Lung (tissue), 17 donors: ENCODE measurements at places on chromosomes 11 and 22. TPM values are rescaled to one million over a fixed set of nuclear protein-coding genes. Genes with fewer than 3 reads are reported as not detected.

DNA sequence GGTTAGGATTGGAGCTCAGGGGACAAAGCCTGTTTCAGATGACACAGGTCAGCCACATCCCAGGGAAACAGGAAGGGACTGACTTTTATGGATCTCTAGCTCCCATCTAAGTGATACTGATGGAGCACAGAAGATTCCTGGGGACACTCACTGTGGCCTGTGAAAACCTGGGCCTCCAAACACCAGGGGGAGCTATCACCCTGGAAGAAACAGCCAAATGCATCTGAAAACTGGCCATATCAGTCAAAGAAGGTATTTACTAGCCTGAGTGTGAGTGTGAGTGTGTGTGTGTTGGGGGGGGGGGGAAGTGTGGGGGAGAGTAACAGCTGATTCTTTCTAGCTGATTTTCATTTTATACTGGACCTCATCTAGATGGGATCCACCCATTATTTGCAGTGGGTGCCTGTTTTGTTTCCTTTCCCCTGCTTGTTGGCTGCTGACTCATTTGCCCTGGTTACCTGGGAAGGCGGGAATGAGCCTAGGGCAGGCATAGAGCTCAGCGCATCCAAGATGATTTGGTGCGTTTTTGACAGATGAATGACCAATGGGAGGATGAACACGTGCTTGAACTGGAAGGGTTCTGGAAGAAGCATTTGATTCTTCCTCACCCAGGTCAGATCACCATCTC, 284.0 kb downstream of the KIRREL3 start:
- H3K4me3 ChIP-seq, result no peak overlapping the region
- DNase-seq, result peak; percentile 59
- no peak overlapping the region for H3K27ac ChIP-seq
- no peaks in the 10 kb centered on the region for H3K4me1 ChIP-seq
- no peaks in the 10 kb centered on the region for H3K27me3 ChIP-seq
- no peaks in the 10 kb centered on the region for H3K36me3 ChIP-seq

DNA sequence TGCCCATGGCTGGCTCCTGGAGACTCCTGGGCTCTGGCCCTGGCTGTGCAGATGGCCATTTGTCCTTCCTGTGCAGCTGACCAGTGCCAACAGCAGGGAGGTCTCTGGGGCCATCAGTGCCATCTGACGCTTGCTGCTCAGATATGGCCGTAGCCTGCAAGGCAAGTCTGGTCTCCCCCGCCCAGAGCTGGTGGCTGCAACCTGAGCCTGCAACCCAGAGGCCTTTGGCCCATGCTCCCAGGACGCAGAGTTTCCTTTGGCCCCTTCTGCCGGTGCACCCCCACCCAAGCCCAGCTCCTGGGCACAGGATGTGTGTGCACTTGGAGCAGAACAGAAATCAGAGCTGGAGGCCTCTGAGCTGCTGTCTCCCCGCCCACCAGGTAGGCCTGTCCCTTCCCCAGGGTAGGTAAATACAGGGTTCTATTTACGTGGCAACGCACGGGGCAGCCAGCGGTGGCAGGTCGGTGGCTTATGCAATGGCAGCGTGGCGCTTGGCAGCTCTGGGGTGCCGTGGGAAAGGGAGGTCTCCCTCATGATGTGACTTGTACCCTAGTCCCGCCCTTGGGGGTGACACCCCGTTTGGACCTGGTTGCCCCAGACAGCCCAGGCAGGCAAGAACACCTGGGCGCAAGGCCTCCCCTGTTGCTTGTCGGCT, 21.0 kb upstream of the MYEOV start:
- no peak for DNase-seq
- no peak overlapping the region for H3K27ac ChIP-seq
- H3K36me3 ChIP-seq, result no peaks in the 10 kb centered on the region
- H3K4me3 ChIP-seq, result no peak overlapping the region
- no peaks in the 10 kb centered on the region for H3K27me3 ChIP-seq
- peaks cover 7% of the 10 kb centered on the region for H3K4me1 ChIP-seq

GRCh38 chr22:37018815-37019308, 385 bp downstream of the TST start:
- H3K27ac ChIP-seq, result peak overlapping the region; percentile 97
- peaks cover 9% of the 10 kb centered on the region for H3K4me1 ChIP-seq
- H3K27me3 ChIP-seq, result no peaks in the 10 kb centered on the region
- DNase-seq, result peak; percentile 80
- H3K36me3 ChIP-seq, result peaks cover 10% of the 10 kb centered on the region

- DNase-seq, result no peak
- H3K36me3 ChIP-seq, result no peaks in the 10 kb centered on the region
- peaks cover 11% of the 10 kb centered on the region for H3K4me1 ChIP-seq
- no peak overlapping the region for H3K4me3 ChIP-seq
- no peak overlapping the region for H3K27ac ChIP-seq
Measured at GRCh38 chr11:111416231-111416960, 37.3 kb upstream of the POU2AF1 start.

DNA sequence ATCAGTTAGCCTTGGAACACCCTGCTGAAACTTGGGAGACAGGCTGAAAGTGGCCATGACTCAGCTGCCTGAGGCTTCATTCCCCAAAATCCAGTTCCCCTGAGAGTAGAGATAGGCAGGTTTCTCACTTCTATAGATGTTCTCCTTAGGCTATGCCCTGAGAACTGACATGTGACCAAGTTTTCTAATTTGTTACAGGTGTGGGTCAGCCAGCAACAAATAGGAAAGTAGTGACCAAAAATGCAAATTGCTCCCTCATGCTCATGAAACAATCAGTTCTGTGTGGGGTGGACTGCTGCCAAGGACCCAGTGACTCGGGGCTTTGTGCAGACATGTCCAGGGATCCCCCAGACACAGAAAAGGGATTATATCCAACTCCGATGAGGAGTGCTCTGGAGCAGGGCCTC, 7.3 kb upstream of the CCDC15 start:
- no peak overlapping the region for H3K27ac ChIP-seq
- no peak for DNase-seq
- H3K4me1 ChIP-seq, result no peaks in the 10 kb centered on the region

- no peaks in the 10 kb centered on the region for H3K4me1 ChIP-seq
- H3K36me3 ChIP-seq, result no peaks in the 10 kb centered on the region
- H3K27ac ChIP-seq, result no peak overlapping the region
- H3K4me3 ChIP-seq, result no peak overlapping the region
Measured at GRCh38 chr22:34036931-34037330, 116.7 kb upstream of the LARGE1 start.

DNA sequence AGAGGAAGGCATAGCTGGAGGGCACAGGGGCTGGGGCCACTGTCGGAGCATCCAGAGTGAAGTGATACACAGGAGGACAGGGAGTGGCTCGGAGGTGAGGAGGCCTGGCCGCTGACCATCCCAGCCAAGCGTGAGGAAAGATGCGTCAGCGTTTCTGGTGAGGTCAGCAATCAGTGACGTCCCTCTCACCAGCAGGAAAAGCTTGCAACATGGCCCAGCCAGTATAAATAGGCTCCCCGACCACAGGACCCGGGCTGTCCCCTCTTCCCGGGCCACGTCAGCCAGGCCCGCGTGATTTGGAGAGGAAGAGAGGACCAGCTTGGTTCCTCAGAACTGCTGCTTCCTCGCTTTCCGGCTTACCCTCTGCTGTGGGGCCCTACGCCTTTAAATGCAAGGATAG, 4.2 kb upstream of the OSM start:
- H3K4me3 ChIP-seq, result no peak overlapping the region
- peak; percentile 53 for DNase-seq
- no peaks in the 10 kb centered on the region for H3K4me1 ChIP-seq
- no peak overlapping the region for H3K27ac ChIP-seq
- H3K36me3 ChIP-seq, result no peaks in the 10 kb centered on the region
- no peaks in the 10 kb centered on the region for H3K27me3 ChIP-seq

The HIC2 gene
- 6.1 TPM for total RNA-seq

DNA sequence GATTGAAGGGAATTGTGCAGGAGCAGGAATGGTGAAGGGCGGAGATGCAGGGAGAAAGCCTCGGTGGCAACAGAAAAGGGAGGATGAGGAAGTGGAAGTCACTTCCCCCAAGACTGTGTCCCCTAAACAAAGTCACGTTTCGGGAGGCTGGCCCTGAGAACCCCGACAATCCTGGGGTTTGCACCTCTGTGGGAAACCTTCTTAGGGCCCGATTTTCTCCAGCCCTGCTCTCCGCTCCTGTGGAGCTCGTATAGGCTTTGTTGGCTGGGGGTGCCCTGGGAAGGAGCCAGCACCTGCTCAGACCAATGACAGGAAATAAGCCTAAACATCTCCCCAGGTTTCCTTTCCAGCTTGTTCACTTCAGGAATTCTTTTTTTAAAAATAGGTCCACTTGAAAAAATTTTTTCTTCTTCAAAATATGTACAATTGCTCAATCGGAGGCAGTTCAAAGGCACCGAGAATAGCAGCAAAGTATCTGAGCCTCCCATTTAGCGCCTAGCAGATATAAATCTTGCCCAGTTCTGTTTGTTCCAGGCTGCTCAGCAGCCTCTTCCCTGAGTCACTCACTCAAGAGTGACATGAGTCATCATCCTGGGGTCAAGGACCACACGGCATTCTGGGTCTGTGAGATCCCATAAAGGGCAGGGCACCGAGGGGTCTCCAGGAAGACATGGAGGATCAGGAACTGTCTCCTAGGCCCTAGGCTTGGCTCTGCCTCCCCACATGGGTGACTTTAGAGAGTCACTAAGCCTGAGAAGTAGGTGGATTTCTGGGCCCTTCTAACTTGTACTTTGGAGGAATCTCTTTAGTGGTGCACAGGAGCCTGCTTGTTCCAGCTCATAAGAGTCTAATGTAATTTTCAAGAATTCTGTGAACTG, 34.0 kb downstream of the IRAG1 start:
- no peak overlapping the region for H3K4me3 ChIP-seq
- H3K36me3 ChIP-seq, result no peaks in the 10 kb centered on the region
- H3K27ac ChIP-seq, result peak overlapping the region; percentile 92
- no peaks in the 10 kb centered on the region for H3K27me3 ChIP-seq
